Fibroblast of villous mesenchyme (primary cell): ENCODE measurements at places on chromosomes 4 and X. TPM values are rescaled to one million over a fixed set of nuclear protein-coding genes. Genes with fewer than 3 reads are reported as not detected.

Gene ENPEP
- total RNA-seq, result 0.32 and 0.43 TPM in 2 replicates

Gene VCX2
- total RNA-seq, result not detected in 2 replicates

Gene ZFP92
- total RNA-seq, result 0.32 and 0.43 TPM in 2 replicates

Gene CISD2
- 24.2 and 36.3 TPM in 2 replicates for total RNA-seq

Gene CHRDL1
- under 0.01 TPM in 2 replicates for total RNA-seq

Gene CDS1
- total RNA-seq, result under 0.01 TPM in 2 replicates
